ENCODE measurements at places on chromosomes 11 and 22.

GRCh38 chr22:24291515-24292201 is 21.0 kb downstream of the SPECC1L start:
- DNase-seq, result no peak

GRCh38 chr11:111574373-111575225 is 27.6 kb upstream of the SIK2 start:
- DNase-seq, result no peak

GRCh38 chr11:117479372-117479771 is 151.7 kb downstream of the CEP164 start:
- DNase-seq, result no peak

- peak; percentile 49 for DNase-seq
Observed at GRCh38 chr11:123362941-123363340, 67.1 kb upstream of the GRAMD1B start.

DNA sequence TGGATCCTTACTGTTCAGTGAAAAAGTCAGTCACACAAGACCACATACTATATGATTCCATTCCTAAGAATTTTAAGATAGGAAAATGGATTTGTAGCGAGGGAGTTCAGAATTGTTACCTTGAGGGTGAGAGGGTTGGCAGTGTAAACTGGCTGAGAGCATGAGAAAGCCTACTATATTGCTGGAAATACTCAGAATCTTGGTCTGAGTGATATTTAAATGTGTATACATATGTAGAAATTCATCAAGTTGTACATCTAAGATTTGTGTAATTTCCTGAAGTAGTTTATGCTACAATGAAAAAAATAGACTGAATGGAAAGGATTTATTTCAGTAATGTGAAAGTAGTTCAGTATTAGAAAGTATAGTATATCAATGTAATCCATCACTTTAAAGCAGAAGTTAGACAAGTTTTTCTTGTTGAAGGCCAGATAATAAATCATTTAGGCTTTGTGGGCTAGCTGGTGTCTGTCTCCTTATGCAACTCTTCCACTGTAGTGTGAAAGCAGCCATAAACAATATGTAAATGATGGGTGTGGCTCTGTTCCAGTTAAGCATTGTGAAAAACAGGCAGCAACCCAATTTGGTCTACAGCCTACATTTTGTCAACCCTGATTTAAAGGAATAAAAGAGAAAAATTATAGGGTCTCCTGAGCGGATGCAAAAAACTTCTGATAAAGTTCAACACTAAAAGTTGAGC is 127.2 kb upstream of the THY1 start:
- DNase-seq, result no peak

Data from NCI-H446 treated with DMSO at 0.1 percent for 48 hours (cell line).